Activated CD4-positive, alpha-beta memory T cell treated with anti-CD3 and anti-CD28 coated beads, Interleukin-2, amount 10 ng/mL, durations not matched to agents 7 days and 5 days (primary cell): ENCODE measurements at places on chromosomes 3 and 15.

DNA sequence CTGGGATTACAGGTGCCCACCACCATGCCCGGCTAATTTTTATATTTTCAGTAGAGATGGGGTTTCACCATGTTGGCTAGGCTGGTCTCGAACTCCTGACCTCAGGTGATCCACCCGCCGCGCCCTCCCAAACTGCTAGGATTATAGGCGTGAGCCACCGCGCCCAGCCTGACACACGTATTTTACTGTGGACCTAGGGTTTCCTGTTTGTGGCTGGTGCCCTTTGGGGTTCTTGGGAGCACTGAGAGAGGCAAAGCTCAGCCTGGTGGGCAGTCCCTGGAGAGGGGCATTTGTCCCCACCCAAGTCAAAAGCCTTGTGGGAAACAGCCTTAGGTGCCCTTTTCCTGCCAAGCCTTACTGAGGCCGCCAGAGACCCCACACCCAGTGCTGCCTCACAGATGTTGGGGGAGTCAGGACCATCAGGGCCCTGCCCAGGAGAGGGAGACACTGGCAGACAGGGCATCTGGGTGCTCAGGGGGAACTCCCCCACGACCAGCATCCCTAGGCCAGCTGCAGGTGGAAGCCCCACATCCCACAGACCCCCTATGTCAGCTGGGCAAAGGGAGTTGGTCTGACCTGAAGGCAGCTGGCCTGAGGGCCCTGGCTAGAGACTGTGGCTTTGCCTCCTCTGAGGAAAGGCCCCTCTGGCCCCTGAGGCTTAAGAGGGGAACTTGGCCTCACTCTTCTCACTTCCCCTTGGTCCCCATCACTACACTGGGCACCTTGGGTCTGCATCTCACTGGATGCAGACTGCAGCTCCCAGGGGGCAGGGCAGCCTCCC is 35.1 kb downstream of the DNAH1 start:
- DNase-seq: no peak

GRCh38 chr3:37441689-37442088 is 267.3 kb upstream of the LRRFIP2 start:
- DNase-seq: no peak

DNA sequence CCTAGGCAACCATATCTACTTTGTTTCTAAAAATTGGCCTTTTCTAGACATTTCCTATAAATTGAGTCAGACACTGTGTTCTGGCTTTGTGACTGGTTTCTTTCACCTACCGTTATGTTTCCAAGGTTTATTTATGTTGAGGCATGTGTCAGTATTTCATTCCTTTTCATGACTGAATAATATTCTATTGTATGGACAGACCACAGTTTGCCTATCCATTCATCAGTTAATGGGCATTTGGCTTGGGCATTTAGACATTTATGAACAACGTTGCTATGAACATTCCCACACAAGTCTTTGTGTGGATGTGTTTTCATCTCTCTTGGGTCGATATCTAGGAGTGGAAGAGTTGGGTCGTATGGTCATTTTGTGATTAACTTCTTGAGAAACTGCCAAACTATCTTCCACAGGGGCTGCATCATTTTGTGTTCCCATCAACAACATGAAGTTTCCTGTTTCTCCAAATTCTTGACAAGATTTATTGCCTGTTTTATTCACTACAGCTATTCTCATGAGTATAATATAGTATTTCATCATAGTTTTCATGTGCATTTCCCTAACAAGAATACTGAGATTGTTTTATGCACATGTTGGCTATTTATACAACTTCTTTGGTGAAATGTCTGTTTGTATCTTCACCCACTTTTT is 3.5 kb upstream of the EFCC1 start:
- DNase-seq: no peak

GRCh38 chr3:165748094-165748493 is 89.1 kb downstream of the BCHE start:
- no peak for DNase-seq

GRCh38 chr15:48421362-48421761 is 90.1 kb downstream of the DUT start:
- DNase-seq: no peak

- DNase-seq: no peak
Observed at GRCh38 chr15:99057020-99057419, 47.9 kb upstream of the SYNM start.

- no peak for DNase-seq
Observed at GRCh38 chr3:152706991-152707713, 127.8 kb upstream of the P2RY1 start.

GRCh38 chr3:149571381-149571780 is 86.4 kb downstream of the WWTR1 start:
- DNase-seq: no peak

DNA sequence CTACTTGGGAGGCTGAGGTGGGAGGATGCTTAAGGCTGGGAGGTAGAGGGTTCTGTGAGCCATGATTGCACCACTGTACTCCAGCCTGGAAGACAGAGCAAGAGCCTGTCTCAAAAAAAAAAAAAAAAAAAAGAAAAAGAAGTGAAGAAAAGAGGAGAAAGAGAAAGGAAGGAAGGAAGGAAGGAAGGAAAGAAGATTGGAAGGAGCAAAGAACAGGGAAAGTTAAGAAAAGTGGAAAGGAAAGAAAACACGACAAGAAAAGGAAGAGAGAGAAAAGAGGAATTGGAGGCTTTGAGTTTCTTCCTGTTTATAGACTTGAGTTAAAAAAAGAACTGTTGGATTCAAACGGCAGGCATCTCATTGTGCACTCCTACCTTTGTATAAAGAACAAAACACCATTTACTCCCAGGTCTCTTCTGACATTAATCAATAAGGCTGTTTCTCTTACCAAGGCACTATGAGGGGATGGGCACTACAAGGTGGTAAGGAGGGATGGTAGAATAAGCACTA is 73.5 kb downstream of the EDEM1 start:
- DNase-seq: no peak

DNA sequence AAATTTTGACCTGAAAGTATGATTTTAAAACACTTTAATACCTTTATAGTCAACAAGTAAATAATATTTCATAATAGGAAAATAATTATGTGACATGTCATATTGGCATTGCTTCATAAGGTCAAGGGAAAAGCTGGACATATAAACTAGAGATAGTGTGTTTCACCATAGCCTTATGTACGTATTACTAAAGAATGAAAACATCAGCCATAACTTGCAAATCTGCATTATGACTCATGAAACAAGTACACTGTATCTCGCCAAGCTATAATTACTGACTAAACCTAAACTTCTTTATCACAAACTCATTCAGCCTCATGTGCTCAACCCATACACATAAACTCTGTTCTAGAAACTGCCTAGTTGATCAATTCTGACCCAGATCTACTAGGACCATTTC is 950.1 kb downstream of the FHIT start:
- no peak for DNase-seq

DNA sequence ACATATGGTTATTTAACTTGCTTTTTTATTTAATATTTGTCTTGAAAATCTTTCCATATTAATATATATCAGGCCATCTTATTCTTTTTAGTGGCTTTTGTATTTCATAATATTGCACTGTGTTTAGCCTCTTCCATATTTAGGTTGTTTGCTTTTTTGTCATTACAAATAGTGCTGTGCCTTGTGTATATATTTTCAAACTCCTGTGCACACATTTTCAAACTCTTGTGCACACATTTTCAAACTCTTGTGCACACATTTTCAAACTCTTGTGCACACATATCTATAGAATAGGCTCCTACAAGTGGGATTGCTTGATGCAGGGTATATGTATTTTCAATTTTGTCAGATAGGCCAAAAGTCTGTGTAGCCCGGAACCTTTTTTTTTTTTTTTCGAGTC is 118.0 kb upstream of the MLF1 start:
- DNase-seq: no peak
